ENCODE measurements at places on chromosomes 16 and 17.

DNA sequence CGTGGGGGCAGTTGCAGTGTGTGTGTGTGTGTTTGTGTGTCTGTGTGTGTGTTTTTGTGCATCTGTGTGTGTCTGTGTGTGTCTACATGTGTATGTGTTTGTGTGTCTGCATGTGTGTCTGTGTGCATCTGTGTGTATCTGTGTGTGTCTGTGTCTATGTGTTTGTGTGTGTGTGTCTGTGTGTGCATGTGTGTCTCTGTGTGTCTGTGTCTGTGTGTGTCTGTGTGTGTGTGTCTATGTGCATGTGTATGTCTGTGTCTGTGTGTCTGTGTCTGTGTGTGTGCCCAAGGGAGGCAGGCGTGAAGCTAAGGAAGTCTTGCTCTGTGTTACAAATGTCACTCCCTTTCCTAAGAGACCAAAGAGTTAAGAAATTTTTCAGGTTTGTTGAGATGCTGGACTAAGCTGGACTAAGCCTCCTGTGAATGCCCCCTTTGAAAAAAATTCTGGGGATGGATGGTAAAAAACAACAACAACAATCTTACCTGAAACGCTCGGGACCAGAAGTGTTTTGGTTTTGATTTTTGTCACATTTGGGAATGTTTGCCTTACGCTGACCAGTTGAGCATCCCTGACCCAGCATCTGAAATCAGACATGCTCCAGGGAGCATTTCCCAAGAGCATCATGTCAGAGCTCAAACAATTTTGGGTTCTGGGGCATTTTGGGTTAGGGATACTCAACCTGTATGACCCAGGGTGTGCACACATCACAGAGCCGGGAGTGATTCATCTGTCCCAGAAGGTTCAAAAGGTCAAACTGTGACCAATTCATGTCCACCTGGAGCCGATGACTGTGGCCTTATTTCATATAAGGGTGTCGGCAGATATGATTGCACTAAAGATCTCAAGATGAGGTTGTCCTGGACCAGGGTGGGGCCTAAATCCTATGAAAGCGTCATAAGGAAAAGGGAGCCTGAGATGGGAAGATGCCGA is 48.6 kb upstream of the ZNF469 start:
- DNase-seq = no peak

GRCh38 chr17:2721603-2722002 is 10.0 kb upstream of the CLUH start:
- no peak for DNase-seq

GRCh38 chr16:3601614-3602319 is 9.6 kb downstream of the SLX4 start:
- DNase-seq = no peak

DNA sequence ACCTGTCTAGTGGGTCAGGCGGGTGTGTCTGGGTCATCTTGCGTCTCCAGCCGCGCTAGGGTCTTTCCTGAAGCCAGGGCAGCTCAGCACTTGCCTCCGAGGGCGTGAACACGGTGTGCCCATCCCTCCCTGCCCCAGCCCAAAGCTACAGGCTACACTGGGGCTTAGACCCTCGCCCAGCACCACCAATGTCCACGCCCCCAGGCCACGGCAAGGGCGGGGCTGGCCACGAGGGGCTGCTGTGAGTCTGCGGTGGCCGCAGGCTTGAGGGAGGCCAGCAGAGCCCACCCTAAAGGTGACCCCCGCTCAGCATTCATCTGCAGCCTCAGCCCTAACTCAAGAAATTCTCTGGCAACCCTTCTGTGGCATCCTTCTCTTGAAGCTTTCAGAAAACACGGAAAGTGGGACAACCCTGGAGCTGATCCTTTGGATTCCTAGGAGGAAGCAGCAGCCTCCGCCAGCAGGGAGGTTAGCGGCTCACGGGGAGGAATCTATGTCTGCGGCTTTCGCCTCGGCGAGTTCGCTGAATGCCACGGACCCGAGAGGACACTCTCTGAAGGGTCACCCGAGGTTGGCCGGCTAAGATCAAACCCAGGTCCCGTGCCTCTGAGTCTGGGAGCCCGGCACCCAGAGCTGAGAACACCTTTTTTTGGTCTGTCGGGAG is 41.7 kb downstream of the TIMM22 start:
- no peak for DNase-seq

- DNase-seq = no peak
Measured at GRCh38 chr17:80948976-80949450, 42.6 kb upstream of the CHMP6 start.

GRCh38 chr16:27503662-27504061 is 46.1 kb downstream of the GTF3C1 start:
- no peak for DNase-seq

DNA sequence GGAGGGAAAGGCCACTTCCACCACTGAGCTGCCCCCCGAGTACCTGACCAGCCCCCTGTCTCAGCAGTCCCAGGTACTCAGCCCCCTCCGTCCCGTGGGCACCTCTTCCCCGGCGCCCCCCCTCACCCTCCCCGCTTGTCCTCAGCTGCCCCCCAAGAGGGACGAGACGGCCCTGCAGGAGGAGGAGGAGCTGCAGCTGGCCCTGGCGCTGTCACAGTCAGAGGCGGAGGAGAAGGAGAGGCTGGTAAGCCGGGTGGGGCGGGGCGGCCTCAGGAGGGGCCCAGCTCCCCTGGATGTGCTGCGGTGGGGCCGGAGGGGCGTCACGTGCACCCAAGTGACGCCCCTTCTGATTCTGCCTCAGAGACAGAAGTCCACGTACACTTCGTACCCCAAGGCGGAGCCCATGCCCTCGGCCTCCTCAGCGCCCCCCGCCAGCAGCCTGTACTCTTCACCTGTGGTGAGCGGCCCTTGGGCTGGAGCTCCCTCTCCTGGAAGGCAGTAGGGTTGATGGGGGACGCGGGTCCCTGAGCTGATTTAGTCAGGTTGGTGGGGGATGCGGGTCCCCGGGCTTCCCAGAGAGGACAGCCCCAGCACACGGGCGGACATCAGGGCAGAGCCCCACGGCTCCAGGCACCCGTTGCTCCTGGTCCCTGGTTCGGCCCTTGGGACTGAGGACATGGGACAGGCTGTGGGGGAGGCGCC is 9.5 kb upstream of the MRPL12 start:
- DNase-seq = no peak

- DNase-seq = no peak
Measured at GRCh38 chr17:74045608-74046280, 157.7 kb upstream of the RPL38 start.

- peak; percentile 20 for DNase-seq
Measured at GRCh38 chr17:21129023-21129681, 2.4 kb downstream of the DHRS7B start.

- no peak for DNase-seq
Measured at GRCh38 chr17:80007939-80008338, 27.7 kb downstream of the TBC1D16 start.

- no peak for DNase-seq
Measured at GRCh38 chr16:89982318-89982717, 33.8 kb downstream of the DEF8 start.

GRCh38 chr16:66996324-66996982 is 8.1 kb downstream of the CES4A start:
- no peak for DNase-seq

- no peak for DNase-seq
Measured at GRCh38 chr17:57701124-57701523, 44.0 kb downstream of the CCDC182 start.

DNA sequence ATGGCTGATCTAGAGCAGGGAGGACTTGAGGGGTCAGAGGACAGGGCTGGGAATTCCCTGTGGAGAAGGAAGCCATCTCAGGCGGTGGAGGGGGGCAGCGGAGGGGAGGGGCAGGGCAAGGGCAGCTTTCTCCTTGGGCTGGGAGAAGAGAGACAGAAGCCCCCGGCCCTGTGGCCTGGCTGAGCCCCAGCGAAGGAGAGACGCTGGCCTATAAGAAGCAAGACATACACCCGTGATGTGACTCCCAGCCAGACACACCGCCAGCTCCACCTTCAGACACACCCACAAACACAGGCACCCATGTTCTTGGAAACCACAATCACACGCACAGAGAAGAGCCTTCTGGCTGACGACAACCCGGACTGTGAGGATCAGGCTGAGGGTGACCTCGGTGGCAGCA is 10.0 kb downstream of the TRPV3 start:
- DNase-seq = no peak

- DNase-seq = no peak
Measured at GRCh38 chr16:47713225-47713595, 252.1 kb downstream of the PHKB start.

DNA sequence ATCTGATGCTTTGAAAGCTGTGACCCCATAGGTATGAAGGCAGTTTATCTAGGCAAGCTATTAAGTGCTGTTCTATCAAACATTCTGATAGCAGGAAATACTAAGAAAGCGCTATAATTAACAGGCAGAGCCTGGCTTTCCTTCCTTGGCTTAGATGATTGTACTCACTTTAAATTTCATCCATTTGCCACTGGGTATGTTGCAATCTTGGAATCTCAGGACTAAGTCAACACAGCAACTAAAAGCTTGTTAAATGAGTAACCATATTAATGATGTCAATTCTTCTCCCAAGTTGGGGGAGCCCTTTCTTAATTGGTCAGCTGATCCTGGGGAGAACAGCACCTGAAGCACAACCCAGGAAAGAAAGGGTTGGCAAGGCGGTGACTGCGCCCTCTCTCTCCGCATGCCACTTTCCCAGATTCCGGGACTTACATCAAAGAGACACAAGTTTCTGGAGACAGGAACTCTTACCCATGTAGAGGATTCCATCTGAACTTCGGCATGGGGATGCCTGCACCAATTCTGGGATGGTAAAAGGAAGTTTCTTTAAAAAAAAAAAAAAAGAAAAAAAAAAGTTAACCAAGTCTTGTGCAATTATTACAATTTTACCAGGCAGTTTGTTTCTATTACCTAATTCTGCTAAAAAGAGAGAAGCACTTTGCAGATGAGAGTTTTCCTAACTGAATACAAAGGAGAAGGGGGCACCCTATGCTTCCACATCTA is 54.4 kb upstream of the ICAM2 start:
- DNase-seq = no peak

GRCh38 chr16:17510567-17510966 is 39.8 kb upstream of the XYLT1 start:
- peak; percentile 75 for DNase-seq

DNA sequence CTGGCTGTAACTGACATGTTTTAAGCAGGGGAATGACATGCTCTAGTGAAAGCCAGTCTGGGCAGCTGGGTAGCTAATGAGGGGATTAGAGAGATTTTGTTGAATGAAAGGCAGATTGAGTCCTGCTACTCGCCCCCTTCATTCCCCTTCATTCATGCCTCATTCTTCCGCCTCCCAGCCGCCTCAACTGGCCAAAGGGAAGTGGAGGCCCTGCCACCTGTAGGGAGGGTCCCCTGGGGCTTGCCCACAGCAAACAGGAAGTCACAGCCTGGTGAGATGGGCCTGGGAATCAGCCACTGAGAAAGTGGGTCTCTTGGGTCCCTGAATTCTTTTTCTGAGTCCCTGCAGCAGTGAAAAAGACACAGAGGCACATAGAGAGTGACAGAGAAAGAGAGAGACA is 1.1 kb upstream of the CD19 start:
- DNase-seq = no peak

GRCh38 chr16:22053921-22054341 is 38.4 kb upstream of the VWA3A start:
- DNase-seq = no peak

DNA sequence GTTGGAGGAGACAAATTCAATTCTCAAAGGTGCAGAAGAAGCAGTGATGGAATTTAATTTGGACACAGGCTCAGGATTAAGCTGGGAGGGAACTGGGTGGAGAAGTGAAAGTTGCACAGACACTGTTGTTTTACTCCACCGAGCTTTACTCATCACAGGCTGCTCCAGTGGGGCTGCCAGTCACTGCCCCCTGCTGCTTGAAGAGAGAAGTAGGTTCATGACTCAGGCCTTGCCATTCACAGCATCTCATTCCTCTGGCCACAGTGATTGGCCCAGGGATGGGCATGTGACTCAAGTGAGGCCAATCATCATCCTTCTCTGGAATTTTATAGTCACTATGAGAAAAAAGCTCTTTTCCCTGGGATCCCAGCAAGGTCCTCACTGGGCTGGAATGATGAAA is 11.8 kb downstream of the GNAO1 start:
- DNase-seq = no peak

DNA sequence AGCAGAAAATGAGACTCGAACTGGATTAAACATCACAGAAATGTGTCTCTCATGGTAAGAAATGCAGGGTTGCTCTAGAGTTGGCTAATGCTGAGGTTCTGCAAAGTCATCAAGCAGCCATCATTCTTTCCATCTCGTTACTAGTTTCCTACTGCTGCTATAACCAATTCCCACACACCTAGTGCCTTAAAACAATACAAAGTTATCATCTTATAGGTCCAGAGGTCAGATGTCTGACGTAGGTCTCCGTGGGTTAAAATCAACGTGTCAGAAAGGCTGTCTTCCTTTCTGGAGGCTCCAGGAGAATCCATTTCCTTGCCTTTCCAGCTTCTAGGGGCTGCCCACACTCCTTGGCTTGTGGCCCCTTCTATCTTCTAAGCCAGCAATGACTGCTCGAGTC is 118.6 kb downstream of the STX8 start:
- DNase-seq = no peak

- no peak for DNase-seq
Measured at GRCh38 chr17:27241346-27241946, 52.5 kb upstream of the WSB1 start.

DNA sequence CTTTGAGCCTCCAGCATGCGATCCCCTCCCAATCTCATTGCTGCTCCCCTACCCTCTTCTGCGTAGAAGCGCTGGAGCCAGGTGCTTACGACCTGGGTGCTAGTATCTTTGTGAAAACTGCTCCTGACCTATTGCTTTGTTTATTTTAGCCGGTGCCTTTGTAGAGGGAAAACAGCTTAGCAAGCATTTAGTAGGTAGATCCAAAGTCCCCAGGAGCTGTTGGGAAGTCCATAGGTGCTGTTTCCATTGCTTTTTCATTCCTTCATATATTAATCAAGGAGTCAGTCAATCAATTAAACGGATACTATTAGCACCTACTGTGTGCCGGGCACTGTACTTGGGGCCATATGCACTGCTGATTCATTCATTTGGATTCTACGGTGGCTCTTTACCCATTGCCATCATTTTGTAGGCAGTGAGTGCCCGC is 497.6 kb downstream of the WWOX start:
- DNase-seq = no peak

- DNase-seq = no peak
Measured at GRCh38 chr16:77585379-77586251, 136.7 kb upstream of the NUDT7 start.

- peak; percentile 61 for DNase-seq
Measured at GRCh38 chr16:15899538-15900100, 11.2 kb upstream of the CEP20 start.

DNA sequence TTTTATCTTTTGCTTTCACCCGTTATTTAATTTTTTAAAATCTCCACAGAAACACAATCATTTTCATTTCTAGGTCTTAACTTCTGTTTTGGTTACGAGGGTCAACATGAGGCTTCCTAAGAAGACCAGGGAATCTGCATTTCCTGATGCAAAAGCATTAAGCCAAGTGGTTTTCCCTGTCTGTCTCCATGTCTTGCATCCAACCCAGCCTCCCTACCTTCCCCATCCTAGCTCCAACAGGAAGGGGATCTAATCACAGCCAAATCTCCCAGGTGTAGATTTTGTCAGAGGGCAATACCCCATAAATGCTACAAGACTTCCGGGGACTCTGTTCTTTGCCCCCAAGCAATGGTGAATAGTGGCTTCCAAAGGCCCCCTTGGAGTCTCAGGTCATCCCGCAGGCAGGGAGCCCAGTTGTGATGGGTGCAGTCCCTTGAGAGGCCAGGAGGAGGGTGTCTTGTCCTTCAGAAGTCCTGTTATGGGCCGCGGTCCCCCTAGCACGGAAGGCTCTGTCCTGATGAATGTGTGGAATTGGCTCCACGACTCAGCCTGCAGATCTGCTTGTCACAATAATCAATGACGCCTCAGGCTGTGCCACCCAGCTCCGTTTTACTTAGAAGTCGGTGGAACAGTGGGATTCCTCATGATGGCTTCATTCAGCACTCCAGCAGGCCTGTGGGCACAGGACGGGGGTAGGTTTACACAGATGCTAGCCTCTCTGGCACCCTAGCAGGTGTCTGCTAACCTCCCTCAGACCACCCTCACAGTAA is 141.1 kb downstream of the RGS9 start:
- no peak for DNase-seq

All from fibroblast of skin of left quadriceps (primary cell).